Fibroblast of skin of right biceps (primary cell): ENCODE measurements at places on chromosomes 5 and 9.
A peak's percentile ranks its signal among the peaks of the same experiment; 100 is the strongest.

- peak; percentile 74 for DNase-seq
Observed at GRCh38 chr5:98774192-98775033, 950 bp downstream of the RGMB start.

GRCh38 chr9:109977521-109977920 is 197.5 kb downstream of the PALM2AKAP2 start:
- DNase-seq: no peak

GRCh38 chr5:60806591-60807243 is 37.4 kb downstream of the ELOVL7 start:
- DNase-seq: no peak

DNA sequence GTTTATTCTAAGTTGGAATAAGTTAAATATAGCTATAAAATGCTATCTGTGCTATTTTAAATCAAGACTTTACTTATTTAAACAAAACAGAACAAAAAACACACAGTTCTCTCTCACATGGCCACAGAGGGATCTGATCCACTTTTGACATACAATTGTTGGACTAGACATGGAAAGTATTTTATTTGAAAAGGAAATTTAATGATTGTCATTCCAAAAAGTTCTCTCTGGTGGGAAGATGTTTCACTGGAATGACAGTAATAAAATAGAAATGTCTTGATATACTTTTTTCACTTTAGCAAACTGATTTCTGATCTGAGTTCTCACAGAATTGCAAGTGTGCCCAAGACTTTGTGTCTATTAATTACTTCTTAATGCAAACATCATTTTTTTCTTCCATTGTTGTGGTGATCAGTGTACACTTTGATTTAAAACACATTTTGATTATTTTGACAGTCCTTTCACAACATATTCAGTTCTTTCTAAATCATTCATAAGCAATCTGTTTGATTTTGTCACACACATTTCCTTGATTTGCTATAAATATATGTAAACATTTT is 30.1 kb upstream of the MINAR2 start:
- no peak for DNase-seq

GRCh38 chr9:130670644-130671043 is 6.2 kb downstream of the PRDM12 start:
- peak; percentile 43 for DNase-seq

- DNase-seq: peak; percentile 97
Observed at GRCh38 chr5:35884191-35884769, 27.6 kb downstream of the IL7R start.

DNA sequence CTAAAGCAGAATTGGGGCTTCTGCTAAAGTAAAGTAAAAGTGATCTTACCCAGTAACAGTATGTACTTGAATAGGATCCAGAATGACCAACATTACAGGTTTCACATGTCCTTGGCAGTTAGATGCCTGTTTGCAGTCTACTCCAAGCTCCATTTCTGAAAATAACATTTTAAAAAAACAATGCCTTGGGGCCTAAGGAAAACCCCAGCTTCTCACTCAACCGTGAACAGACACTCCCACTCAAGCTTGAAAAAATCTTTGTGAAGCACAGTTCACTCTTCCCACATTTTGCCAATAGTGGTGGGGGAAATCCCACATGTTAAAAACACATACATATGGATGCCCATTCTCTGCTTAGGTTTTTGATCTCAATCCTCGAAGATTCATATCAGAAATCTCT is 304.1 kb downstream of the ARRDC3 start:
- DNase-seq: no peak

GRCh38 chr9:114804505-114804904 is 1.3 kb downstream of the TNFSF15 start:
- DNase-seq: peak; percentile 72

DNA sequence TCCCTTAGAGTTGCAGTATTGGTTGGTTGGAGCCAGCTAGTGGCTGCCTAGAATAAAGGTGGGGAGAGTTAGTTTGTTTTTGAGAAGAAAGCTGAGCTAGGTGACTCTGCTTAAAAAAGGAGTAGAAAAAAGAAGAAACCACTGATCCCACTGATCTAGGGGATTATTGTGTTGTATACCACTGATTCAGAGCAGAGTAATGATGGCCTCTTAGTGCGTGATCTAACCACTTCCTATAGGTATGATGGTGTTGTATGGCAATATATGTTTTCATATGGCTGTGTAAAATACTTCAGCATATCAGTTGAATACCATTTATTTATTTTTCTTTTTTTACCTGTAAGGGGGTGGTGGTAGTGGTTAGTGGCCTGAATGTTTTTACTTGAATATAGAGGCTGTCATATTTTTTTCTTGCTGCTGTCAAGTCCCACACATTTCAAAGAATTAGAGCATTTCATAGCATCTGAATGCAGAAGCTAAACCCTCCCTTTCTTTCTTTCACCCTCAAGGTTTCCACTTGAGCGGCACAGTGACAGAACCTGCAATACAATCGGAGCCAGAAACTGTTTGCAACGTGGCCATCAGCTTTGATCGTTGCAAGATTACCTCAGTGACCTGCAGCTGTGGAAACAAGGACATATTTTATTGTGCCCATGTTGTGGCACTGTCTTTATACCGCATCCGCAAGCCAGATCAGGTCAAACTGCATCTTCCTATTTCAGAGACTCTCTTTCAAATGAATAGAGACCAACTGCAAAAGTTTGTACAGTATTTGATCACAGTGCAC is 140.3 kb downstream of the ZSWIM6 start:
- DNase-seq: no peak
